ENCODE measurements at places on chromosomes 12 and 14.

DNA sequence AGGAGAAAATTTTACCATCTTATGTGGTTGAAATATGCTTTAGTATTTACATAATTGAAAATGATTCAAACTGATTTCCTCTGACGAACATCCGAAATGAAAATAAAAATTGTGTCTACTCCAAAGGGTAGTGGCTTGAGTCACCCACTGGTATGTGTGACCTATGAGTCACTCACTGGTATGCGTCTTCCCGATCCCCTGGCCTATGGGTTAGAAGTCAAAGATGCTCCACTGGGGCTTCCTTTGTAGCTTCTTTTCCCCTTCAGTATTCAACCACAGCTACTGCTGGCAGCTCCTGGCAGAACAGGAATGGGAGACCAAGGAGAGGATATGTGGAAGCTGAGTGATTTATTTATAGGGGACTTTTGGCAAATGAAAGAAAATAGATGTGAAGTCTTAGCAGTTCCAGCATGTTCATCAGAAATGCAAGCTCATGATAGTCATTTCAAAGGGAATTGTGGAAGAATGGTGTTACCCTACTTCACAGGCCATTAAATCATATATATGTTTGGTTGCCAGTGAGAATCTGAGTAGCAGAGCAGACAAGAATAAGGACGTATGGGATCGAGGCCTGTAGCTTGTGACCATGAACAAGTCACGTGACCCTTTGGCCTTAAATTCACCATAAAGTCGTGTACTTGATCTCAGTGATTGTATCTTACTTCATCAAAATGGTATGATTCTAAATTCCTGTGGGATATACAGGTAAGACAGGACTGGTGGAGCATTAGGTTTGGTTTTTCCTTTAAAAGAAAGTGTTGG is 108.3 kb downstream of the CRADD start:
- DNase-seq = no peak

GRCh38 chr12:46560089-46560488 is 187.5 kb upstream of the SLC38A2 start:
- no peak for DNase-seq

DNA sequence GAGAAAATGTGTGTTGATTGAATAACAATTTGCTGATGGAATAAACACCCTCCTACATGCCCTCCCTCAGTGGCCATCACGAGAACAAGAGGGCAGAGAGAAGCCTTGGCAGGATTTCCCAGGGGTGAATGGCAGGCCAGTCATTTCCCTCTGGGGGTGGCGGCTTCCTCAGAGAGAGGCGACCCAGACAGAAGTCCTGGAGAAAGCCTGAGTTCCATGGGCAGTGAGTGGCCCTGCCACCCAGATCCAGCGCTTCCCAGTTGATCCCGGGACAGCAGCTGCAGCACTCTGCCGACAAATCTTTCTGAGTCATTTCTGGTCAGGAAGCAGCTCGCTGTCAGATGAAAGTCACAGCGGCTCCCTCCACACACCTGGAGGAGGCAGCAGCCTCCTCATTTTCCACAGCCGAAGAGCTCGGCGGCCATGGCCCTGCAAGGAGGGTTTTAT is 123.0 kb downstream of the SCARB1 start:
- DNase-seq = no peak

- DNase-seq = no peak
These were observed 583 bp downstream of the DNAH10 start for GRCh38 chr12:123762715-123763052.

- no peak for DNase-seq
These were observed 106.3 kb downstream of the SPTSSA start for GRCh38 chr14:34355584-34356263.

- DNase-seq = no peak
These were observed 99.1 kb upstream of the TMTC1 start for GRCh38 chr12:29882846-29883245.

DNA sequence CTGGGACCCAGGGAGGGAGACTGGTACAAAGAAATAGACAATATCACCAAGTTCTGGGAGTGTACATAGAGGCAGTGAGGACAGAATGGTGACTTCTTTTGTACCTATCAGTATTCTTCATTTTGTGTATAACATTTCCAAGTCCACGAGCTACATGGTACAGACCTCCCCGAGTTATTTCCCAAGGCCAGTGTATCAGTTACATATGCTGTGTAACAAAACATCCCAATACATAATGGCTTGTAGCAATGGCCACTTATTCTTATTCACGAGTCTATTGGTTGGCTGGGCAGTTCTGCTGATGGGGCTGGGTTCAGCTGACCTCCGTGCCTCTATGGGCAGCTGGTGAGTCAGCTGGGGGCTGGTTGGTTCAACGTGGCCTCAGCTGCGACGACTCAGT is 98.7 kb upstream of the RFLNA start:
- DNase-seq = no peak

- no peak for DNase-seq
These were observed 1.6 kb downstream of the NXPH4 start for GRCh38 chr12:57218030-57218853.

GRCh38 chr12:121295116-121295745 is 1.3 kb downstream of the CAMKK2 start:
- no peak for DNase-seq

GRCh38 chr14:102140027-102140749 is 491 bp downstream of the WDR20 start:
- DNase-seq = no peak

DNA sequence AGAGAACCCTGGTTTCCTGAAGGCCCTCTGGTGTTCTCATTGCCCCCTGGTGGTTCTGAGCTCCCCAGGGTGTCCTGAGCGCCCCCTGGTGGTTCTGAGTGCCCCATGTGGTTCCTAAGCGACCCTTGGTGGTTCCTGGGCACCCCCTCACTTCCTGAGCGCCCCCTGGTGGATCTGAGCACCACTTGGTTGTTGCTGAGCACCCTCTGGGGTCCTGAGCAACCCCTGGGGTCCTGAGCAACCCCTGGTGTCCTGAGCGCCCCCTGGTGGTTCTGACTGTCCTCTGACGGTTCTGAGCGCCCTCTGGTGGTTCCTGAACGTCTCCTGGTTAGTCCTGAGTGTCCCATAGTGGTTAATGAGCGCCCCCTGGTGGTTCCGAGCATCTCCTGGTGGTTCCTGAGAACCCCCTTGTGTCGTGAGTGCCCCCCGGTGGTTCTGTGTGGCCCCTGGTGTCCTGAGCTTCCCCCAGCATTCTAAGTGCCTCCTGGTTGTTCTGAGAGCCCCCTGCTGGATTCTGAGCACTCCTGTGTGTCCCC is 568.3 kb downstream of the TMEM121 start:
- no peak for DNase-seq

DNA sequence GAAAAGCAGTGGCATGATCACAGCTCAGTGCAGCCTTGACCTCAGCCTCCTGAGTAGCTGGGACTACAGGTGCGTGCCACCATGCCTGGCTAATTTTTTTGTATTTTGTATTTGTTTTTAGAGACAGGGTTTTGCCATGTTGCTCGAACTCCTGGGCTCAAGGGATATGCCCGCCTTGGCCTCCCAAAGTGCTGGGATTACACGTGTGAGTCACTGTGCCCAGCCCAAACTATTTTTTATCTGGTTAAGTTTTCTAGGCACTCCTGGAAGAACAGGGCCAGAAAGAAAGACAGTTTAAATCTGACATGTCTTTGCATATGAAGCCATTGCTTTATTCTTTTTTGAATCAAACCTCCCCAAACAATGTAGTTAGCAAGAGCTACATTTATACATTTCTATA is 27.5 kb upstream of the PTGR2 start:
- no peak for DNase-seq

DNA sequence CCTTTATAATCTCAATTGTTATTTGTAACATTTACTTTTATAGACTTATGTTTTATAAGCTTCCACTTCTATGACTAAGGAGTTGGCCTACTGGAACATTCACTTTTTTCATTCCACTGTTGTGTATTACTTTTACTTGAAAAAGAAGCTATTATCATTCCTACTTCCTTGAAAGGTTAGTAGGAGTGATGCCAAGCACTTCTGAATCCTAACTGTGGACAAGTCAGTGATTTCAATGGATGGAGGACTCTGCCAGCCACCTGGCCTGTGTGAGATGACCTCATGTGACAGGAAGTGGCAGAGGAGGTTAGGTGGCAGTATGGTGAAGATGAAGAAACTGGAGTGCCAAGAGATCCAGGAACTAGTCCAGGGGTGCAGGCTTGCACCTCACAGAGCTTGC is 46.0 kb downstream of the TECPR2 start:
- no peak for DNase-seq

GRCh38 chr12:29702972-29703371 is 80.8 kb downstream of the TMTC1 start:
- DNase-seq = no peak

GRCh38 chr12:124992874-124993625 is 395 bp upstream of the BRI3BP start:
- DNase-seq = no peak

DNA sequence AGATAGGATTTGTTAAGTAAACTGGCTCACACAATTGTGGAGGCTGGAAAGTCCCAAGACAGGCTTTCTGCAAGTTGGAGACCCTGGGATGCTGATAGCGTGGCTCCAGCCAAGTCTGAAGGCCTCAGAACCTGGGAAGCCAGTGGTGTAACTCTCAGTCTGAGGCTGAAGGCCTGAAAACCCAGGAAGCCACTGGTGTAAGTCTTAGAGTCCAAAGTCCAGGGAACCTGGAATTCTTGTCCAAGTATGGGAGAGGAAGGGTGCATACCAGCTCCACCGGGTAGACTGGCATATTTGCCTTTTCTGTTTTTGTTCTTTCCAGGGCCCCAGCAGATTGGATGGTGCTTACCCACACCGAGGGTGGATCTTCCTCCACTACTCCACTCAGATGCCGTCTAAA is 18.1 kb downstream of the GMFB start:
- DNase-seq = no peak

GRCh38 chr14:93511001-93511400 is 80.3 kb downstream of the UNC79 start:
- DNase-seq = no peak

GRCh38 chr14:32950584-32950983 is 11.9 kb downstream of the NPAS3 start:
- DNase-seq = no peak

GRCh38 chr12:122997343-122998250 is 17.1 kb downstream of the ARL6IP4 start:
- DNase-seq = no peak

- DNase-seq = no peak
These were observed 28.8 kb downstream of the GDF11 start for GRCh38 chr12:55771736-55772135.

Data from left forelimb (tissue), 1 donor.